ENCODE measurements at places on chromosomes 1 and 21.
A peak's percentile ranks its signal among the peaks of the same experiment; 100 is the strongest.

DNA sequence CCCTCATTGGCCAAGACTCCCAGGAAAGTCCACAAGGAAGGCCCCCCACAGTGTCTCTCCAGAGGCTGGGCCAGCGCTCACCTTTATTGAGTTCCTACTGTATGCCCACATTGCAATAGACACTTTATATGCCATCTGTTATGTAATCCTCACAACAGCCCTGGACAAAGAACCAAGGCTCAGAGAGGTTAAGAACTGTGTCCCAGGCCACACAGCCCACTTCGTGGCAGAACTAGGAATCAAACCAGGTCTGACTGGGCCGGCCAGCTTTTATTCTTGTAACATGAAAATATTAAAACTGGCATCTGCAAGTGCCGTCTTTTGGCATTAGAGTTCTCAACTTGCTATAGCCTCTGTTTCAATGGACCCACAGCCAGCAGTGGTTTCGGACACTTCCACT lies 4.5 kb downstream of the CTRC start:
- no peak for DNase-seq

DNA sequence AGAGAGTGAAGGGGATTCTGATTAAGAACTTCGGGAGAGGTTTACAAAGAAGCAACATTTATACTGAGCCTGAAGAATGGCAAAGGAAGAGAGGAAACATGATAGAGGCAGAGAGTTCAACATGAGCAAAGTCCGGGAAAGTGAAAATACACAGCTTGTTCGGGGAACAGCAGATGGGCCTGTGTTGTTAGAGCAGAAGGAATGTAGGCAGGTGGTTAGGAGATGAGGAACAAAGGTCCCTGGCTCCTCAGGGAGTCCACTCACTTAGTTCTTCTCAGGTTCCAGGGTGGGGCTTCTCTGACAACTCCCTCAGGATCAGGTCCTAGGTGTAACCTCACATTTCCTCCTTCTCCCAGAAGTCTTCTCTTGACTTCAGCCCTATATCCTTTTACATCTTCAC lies 5.1 kb upstream of the ZNF326 start:
- no peak for DNase-seq

DNA sequence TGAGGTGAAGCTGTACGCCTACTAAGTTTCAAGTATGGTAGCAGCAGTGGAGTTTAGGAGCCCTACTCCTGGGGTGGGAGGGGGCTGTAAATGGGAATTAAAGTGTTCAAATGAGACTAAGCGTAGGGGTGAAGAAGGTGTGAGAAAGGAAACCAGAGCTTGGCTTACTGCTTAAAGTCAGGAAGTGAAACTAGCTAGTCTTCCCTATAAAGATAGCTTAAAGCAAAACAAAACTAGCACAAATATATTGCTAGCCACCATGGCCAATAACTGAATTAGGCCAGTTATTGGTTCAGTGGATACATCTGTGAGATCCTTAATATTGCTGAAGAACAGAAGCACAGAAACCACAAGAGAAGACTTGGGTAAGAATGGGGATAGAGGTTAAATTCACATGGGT lies 492.2 kb upstream of the PKN2 start:
- no peak for DNase-seq

- DNase-seq, result no peak
Observed at GRCh38 chr1:18161690-18162089, 54.1 kb downstream of the IGSF21 start.

DNA sequence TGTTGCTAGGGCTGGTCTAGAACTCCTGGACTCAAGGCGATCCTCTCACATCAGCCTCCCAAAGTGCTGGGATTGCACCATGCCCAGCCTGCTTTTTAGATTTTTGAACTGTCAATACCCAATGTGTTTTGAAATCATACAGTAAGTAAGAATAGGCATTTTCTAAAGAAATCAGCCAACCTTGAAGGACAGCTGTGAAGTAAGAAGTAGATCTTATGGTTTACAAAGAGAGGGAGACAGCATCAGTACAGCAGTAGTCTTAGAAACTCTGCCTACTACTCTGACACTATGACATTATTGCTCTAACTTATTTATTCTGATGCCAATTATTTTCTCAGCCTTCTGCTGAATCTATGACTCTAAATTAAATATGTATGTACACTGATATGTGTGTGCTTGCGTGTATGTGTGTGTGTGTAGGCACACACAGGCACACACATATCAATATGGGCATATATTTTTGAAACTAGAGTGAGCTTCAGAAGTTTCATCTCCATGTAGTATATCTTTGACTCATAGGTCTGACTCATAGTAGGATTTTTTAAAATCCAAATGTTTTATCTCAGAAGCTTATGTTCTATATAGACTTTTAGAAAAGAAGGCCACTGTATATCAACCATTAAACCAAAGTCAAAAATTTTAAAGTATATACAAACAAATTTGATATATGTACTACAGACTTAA lies 140.4 kb downstream of the COL24A1 start:
- no peak for DNase-seq

DNA sequence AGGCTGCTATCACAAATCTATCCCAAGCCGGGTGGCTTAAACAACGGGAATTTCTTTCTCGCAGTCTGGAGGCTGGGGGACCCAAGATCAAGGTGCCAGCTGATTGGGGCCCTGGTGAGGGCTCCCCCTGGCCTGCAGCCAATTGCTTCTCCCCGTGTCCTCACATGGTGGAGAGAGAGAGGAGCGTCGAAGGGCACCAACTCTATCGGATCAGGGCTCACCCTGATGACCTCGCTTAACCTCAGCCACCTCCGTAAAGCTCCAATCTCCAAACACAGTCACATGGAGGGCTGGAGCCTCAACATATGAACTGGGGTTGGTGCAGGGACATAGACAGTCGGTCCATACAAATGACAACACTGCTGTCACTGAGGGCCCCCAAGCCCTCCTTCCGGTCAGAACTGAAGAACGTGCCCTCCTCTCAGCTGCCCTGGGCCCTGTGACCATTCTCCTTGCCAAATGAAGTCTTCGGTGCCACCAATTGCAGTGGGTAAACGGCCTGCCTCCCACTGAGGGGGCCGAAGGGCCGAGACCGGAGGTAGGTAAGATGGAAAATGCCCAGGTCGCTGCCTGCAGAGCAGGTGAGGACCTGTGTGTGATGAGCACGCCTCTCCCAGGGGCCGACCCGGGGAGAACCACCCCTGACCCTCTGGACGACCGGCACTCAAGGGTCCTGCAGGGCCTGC lies 211.0 kb downstream of the TOMM20 start:
- no peak for DNase-seq

- DNase-seq, result no peak
Observed at GRCh38 chr1:70779571-70779970, 268.0 kb downstream of the PTGER3 start.

DNA sequence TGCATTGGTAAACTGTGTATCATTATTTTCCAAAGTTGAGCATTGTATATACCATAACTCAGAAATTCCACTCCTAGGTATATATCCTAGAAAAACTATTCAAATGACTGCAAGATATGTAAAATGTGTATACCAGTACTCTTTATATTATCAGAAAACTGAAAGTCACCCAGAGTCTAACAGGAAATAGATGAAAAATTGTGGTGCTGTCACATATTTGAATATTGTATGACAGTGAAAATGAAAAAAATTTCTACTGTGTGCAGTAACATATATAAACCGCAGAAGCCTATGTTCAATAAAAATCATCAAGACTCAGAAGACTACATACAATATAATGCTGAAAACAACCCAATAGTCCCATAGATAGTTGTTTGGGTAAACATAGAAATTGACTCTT lies 74.4 kb upstream of the LYPLAL1 start:
- DNase-seq, result no peak

GRCh38 chr1:172408958-172409357 lies 11.5 kb upstream of the C1orf105 start:
- DNase-seq, result no peak

DNA sequence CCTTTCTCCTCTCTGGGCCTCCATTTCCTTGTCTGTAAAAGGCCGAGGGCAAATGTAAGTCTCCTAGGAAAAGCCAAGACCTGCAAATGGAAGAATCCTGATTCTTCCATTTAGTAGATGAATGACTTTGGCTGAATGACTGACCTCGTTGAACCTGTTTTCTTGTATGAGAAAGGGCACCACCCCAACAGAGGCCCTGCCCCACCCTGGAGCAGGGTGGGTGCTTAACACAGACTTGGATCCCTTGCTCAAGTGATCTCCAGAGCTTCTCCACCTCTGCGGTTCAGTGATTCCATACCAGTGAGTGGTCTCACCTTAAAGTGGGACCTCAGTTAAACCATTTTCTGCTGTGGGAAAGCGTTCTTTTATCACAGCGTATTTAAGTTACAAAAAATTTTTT lies 39.0 kb upstream of the GUCA2B start:
- no peak for DNase-seq

GRCh38 chr1:31861346-31861745 lies 45.5 kb upstream of the SPOCD1 start:
- no peak for DNase-seq

DNA sequence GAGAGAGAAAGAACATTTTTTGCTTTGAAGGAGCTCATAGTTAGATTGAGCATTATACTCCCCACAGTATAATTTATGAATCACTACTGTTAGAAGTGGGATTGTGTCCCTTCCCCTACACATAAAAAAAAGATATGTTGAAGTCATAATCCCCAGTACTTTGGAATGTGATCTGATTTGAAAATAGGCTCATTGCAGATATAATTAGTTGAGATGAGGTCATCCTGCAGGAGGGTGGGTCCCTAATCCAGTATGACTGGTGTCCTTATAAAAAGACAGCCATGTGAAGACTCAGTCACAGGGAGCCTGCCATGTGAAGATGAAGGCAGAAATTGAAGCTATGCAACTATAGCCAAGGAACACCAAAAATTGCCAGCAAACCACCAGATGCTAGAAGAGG lies 76.4 kb downstream of the TGFB2 start:
- DNase-seq, result no peak

DNA sequence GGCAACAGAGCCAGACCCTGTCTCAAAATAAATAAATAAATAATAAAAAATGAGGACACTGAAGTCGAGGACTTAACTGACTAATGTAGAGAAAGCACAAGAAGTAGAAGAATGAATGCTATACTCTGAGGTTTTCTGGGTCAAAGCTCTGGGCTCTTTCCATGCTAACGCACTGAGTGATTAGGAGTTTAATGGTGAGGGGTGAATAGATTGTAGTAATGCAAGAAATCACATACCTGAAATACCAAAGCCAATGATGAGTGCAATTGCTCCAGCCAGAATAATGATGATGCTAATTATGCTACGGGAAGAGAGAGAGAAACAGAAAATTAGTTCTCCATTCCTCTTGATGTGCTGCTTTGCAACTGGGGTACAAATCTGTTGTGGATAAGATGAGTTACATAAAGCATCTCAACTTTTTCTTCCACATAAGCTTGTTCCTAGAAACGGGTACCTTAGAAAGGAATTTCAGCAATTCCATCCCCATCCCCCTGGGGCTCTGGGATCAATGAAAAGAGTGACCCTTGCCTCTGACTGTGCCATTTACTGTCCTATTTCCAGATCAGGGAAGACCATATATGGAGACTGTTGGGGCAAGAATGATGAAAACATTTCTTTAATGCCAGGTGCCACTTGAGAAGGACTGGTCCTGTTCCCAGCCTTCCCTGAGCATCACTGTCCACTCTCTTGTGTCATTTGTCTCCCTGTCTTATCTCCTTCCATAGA lies 40.7 kb downstream of the VTCN1 start:
- no peak for DNase-seq

DNA sequence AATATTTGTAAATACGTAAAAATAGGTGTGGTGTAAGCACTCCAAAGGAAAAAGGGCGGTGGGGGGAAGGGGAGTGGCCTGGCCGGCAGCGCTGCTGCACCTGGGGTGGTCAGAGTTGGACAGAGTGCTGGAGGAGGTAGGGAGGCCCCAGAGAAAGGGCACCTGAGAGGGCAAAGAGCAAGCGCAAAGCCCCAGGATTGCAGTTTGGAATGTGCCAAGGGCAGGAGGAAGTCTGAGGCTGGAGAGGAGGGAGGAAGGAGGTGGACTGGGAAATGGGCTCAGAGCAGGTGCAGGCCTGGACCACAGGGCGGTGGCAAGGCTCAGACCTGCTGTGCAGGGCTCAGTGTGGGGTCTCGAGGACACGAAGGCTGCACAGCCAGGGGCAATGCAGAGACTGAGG lies 30.6 kb downstream of the LDLRAP1 start:
- DNase-seq, result no peak

- no peak for DNase-seq
Observed at GRCh38 chr1:220579317-220579716, 51.4 kb downstream of the MARK1 start.

DNA sequence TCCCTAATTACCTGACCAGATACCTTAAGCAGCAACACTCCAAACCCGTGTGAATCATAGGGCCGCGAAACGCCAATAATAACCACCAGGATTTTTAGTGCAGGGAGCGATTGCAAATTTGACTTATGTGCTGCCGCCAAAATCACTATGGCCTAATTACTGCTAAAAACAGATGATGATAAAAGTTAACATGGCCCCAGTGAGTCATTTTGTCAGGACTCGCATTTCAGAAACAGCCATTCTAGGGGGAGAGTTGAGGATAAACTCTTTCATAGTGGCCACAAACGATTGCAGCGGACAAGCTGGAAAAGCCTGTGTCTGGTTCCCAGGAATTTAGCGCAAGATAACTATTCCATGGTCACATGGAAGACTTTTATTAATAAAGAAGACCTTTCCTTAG lies 103.4 kb downstream of the HLX start:
- DNase-seq, result no peak

- DNase-seq, result no peak
Observed at GRCh38 chr1:211892577-211892976, 62.0 kb upstream of the LPGAT1 start.

- peak; percentile 9 for DNase-seq
Observed at GRCh38 chr1:211247921-211248320, 11.2 kb upstream of the RCOR3 start.

- DNase-seq, result no peak
Observed at GRCh38 chr1:225655509-225656258, 2.8 kb upstream of the ENAH start.

DNA sequence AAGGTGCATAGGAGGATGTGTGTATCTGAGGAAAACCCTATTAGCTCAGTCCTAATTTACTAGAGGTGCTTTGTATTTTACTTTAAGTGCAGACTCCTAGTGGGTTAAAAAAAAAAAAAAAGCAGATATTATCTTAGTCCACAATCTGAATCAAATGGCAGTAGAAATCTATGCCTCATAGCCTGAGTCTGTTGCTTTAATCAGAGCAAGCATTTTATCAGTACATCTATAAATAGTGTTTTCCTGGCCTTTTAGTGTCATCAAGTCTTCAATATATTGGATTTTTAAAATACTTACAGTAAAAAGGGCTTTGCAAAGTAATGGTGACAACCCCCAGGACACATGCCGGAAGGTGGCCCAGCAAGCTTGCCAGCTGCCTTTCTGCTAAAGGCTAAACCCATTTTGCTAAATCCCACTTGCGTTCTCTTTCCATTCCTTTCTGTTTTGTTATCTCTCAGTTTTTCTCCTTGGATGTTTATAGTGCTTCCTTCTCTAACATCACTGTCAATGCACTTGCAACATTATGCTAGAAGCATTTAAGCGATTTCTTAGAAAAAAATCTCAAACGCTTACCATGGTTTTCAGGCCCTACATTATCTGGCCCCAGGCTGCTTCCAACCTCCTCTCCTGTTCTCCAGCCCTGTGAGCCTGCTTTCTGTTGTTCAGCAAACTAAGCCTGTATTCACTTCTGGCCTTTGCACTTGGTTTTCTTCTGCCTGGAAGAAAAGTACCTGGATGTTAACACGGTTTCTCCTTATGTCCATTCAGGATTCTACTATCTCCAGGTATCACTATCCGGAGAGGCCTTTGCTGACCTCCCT lies 206.3 kb downstream of the PDE4B start:
- DNase-seq, result peak; percentile 12
